ENCODE measurements at places on chromosomes 12 and 14.

GRCh38 chr14:75969126-75969525 lies 12.7 kb downstream of the TGFB3 start:
- DNase-seq = no peak

GRCh38 chr12:72313806-72314205 lies 41.6 kb downstream of the TRHDE start:
- no peak for DNase-seq

DNA sequence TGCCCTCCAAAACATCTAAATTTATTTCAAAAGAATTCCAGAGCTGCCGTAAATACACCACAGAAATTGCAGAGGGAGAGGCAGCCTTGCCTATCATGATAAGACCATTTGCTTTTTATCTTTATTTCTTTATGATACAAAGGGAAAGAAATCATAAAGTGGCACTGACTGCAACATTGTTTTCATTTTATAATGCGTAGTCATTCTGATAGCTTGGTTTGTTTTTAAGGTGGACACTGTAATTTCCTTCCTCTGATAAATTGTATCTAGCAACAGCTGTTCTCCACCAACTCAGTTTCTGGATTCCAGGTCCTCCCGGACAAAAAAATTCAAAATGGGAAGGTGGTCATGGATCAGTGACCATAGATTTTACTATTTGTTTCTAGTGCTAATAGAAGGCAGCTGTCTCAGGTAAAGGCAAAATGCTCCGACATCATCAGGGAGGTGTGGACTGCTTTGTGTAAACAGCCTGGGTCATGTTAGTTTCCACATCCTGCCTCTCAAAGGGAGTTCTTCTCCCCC lies 623 bp upstream of the TSPAN8 start:
- DNase-seq = no peak

GRCh38 chr12:4975574-4975973 lies 65.9 kb downstream of the KCNA1 start:
- DNase-seq = no peak

- DNase-seq = no peak
These were observed 673.9 kb downstream of the SLC16A7 start for GRCh38 chr12:60269611-60270269.
